ENCODE measurements at places on chromosomes 13 and 19.
A peak's percentile ranks its signal among the peaks of the same experiment; 100 is the strongest.

DNA sequence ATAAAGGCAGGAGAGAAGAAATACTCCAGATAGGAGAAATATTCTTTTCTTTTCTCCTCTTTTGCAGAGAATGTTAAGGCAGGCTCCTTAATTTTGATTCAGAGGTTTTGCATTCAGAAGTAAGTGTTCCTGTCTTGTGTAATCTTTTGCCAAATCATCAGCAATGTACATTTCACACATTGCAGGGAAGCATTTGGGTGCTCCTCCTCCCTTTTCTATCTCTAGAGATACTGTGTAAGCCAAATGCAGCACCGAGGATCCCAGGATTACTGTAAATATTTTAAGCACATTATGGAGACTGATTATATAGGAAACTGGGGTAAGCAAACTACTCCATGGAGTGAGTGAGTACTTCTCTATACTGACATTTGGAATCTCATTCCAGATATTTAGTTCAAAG is 7.2 kb downstream of the ATP8A2 start:
- DNase-seq, result no peak

DNA sequence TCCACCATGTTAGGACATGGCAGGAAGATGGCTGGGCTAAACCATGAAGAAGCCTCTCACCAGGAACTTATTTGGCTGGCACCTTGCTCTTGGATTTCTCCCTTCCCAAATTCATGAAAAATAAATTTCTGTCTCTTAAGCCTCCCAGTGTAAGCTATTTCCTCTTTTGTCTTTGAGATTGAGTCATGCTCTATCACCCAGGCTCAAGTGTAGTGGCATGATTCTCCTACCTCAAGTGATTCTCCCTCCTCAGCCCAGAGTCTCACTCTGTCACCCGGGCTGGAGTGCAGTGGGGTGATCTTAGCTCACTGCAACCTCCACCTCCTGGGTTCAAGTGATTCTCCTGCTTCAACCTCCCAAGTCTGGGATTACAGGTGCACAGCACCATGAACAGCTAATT is 12.6 kb downstream of the ZNF888 start:
- DNase-seq, result no peak

DNA sequence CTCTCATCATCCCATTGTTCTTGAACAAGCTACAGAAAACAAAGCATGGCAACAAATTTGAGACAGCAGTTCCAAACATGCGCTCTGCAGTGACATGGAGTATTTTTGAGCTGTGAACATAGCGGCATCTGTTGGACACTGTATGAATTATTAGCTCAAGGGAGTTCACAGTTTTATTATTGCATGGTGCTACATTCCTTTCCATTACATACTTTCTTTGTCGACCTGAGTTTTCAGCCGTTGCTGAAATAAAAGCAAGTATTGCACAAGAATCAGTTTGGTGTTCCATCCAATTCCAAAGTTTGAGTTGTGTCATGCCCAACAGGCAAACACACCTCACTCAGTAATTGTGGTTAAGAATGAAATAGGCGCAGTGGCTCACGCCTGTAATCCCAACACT is 30.1 kb upstream of the METTL21C start:
- peak; percentile 17 for DNase-seq

- DNase-seq, result no peak
Measured at GRCh38 chr13:111857846-111858560, 208.9 kb upstream of the SOX1 start.

DNA sequence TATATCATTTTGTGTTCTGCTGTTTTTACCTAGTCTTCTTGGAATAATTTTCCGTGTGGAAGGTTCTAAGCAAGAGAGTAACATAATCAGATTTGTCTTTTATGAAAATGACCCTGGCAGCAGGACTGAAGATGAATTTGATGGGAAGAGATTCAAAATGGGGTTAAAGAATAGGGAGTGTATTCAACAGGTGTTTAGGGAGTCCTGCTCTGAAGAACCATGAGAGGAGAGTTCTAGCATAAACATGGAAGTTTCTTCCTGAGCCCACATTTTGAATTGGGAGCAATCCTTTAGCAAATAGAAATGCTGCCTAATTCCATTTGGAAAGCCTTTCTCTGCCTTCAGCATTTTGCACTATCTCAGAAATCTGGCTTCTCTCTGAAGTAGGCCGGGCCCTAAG is 127.0 kb downstream of the CDK8 start:
- no peak for DNase-seq

Data from A549 (cell line).